ENCODE measurements at places on chromosomes 7 and 10.

GRCh38 chr7:132836746-132837145 is 245.1 kb downstream of the CHCHD3 start:
- peak; percentile 15 for DNase-seq

- no peak for DNase-seq
Observed at GRCh38 chr7:90655566-90655965, 59.4 kb downstream of the CDK14 start.

DNA sequence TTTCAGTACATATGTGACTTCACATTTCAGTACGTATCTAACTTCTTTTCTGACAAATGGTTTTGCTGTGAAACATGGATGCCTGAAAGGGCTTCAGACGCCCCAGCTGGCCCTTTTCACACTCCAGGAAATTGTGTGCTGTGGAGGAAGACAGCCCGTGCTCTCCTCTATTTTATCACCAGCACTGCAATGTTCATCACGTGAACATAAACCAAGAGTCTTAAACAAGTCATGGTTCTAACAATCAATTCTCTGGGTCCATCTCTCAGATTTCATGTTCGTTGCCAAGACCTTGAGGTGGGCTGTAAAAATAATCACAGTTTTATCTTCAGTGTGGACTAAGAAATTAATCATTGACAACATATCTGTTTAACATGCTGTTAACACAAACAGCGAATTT is 141.2 kb downstream of the WDR37 start:
- DNase-seq: no peak

GRCh38 chr10:85995791-85996190 is 370.8 kb downstream of the GRID1 start:
- peak; percentile 68 for DNase-seq

DNA sequence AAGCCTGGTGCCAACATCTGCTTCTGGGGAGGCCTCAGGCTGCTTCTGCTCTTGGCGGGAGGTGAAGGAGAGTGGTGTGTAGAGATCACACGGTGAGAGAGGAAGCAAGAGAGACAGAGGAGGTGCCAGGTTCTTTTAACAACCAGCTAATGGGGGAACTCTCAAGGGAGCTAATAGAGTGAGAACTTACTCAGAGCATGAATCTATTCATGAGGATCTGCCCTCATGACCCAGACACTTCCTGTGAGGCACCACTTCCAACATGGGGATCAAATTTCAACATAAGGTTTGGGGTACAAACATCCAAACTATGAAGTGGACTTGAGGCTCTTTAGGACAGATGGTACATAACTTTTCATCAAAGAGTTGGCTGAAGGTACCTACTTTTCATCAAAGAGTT is 5.1 kb upstream of the ZNF32 start:
- DNase-seq: peak; percentile 35

DNA sequence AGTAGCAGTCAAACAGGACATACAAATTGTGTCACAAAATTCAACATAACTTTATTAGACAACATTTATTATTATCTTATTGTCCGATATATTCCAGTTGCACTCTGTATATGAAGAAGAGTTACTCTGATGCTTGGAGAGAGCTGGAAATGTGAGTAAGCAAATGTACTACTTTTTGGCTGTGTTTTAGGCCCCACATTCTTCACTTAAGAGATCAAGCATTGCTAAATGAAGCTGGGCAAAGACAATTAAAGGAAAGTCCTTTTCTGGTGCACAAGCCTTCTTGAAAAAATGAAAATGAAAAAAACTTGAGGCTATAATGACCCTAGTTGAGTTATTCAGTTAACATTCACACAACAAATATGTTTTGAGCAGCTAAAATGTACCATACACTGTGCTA is 26.1 kb downstream of the MYPN start:
- no peak for DNase-seq

- no peak for DNase-seq
Observed at GRCh38 chr10:116464257-116464656, 36.6 kb downstream of the PNLIPRP3 start.

GRCh38 chr10:29469481-29470354 is 165.1 kb downstream of the SVIL start:
- no peak for DNase-seq

- DNase-seq: peak; percentile 28
Observed at GRCh38 chr7:16345979-16346958, 75.1 kb downstream of the CRPPA start.

DNA sequence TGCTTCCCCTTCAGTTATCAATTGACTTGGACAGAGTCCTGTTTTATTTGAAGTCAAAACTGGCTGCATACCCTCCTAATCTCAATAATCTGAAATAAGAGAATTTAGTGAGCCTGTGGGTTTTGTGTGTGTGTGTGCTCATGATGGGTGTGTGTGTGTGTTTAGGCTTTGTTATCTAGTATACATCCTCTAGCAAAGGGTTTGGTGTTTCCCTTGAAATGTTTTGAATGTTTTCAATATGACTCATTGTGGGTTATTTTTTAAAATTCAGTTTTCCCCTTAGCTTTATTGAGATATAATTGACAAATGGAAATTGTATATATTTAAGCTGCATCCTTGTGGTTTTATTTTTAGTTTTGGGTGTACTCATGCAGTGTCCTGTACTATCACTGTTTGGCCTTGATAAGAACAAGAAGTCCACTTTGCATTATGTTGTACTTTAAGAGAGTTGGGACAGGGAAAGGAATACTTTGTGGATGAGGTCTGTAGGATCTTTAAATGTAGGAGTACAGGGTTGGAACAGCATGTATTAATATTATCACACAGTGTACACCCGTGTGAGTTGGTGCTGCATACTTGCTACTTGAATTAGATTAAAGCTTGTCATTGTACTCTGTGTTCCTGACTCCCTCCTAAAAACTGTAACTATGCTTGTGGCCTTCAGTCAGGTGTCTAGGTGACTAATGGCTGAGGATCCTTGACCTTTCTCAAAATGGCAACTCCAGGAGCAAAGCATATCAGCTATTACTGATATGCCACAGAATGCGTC is 58.3 kb downstream of the VCL start:
- DNase-seq: peak; percentile 41

GRCh38 chr7:5381071-5381772 is 42.4 kb downstream of the TNRC18 start:
- no peak for DNase-seq

DNA sequence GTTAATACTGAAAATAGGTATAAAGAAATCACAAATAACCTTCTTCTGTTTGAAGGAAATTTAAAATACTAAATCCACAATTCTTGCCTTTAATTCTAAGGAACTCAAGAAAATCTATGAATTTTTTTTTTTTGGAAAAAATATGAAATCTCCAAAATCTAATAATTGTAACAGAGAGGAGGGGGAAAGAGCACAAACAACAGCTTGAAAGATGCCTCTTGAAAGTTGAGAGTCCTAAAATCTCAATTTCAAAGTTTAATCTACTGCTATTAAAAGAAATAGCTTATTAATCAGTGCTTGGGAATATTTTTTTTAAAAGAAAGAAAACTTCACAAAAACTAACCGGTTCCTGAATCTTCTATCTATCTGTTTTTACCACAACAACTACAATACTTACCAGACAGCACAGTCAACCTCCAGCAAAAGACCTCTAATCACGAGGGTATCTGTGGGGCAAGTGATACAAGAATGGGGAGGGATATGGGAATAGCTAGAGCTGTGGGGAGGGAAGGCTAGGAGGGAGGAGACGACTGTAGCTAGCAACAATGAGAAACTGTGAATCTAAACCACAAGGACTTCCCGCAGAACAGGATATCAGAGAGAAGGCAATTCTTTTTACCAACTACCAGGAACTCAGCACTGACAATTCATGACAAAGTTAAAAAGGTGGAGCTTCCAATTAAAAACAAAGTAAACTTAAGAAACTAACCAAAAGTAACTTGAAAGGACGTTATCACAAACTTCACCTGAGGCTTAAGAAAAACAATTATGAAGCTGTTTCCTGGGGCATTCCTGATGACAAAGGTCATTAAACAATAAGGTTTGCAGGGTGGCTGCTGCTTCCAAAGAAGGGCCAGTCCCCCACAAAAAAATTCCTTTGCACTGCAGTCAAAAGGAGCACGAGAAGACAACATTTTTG is at the start of gene USP54:
USP54 (minus strand) TSS at position 462 of the 919 bp plus-strand sequence. CDS start 15,684 bp downstream, outside the sequence.
- no peak for DNase-seq

GRCh38 chr7:2530071-2530987 is 10.8 kb downstream of the LFNG start:
- no peak for DNase-seq

DNA sequence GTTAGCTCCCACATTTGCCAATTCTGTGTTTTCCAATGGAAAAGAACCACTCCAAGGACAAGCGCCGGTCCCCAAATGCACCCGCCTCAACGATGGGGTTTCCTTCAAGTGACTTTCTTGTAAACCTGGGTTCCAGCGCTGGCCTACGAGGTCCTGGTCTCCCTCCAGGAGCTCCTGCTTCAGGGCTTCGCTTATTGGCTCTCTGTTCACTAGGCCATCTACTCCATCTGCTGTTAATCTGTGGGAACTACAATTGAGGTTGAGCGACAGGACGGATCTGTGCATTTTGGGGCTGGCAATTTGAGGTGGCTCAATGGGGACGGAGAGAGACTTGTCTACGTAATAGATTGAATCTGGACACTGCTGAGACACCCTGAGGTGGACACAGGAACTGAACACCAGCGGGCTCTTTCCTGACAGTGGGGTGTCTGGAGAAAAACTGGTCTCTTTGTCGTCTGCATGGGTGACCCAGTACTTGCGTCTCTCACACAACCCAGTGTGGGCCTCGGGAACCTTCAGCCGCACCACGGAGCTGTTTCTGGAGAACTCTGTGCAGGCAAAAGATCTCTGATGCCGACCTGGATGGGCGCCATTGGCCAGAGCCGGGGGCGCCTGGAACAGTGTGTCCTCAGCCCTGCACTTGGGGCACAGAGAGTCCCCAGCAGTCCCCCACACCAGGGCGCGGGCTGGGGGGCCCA is 115.9 kb upstream of the ADAM12 start:
- DNase-seq: peak; percentile 59

GRCh38 chr10:79560160-79560709 is at the start of gene SFTPA2:
SFTPA2 (minus strand) TSS chr10:79560407; CDS start chr10:79559483, 924 bp downstream.
- no peak for DNase-seq

DNA sequence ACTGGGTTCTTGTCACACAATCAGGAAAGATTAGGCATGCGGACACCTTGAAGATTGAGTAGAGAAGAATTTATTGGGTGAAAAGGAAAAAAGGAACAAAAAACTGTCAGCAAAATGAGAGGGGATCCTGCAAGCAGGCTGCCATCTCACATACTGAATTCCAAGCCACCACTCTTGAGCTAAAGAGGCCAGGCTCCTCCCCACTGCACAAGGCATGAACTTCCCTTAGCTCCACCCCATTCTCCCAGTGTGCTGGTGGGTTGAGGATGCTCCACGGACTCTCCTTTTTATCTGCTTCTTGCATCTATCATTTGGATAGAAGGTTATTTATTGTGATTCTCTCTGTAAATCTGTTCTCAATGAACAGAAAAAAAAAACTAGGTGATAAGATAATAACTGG is 79.6 kb downstream of the ANKRD7 start:
- DNase-seq: no peak

GRCh38 chr10:79128923-79129305 is 60.1 kb downstream of the ZMIZ1 start:
- no peak for DNase-seq

DNA sequence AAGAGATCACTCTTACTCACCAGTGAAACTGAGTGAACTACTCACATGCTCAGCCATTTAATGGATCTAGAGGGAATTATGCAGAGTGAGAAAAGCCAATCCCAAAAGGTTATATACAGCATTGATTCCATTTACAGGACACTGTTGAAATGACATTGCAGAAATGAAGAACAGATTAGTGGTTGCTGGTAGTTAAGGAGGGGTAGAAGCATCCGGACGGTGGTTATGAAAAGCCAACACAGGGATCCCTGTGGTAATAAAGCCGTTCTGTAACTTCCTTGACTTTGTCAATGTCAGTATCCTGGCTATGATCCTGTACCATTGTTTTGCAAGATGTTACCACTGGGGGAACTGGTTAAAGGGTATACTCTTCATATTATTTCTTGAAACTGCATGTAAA is 253.4 kb downstream of the USP6NL start:
- no peak for DNase-seq

DNA sequence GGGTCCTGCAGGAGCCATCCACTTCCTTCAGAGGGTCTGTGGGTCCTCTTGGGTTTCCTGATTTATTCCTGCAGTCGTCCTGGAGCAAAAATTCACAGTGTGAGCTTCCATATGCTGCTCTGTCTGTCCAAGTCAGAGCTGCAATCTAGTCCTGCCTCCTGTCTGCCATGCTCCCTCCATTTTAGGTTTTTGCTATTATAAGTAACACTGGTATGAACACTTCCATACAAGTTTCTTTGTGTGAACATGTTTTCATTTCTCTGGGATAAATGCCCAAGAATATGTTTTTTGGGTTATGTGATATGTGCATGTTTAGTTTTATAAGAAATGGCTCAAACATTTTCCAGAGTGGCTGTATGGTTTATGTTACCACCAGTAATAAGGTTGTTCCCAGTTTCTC is 188.1 kb downstream of the ACTR3B start:
- no peak for DNase-seq

GRCh38 chr7:32115831-32116230 is 45.6 kb upstream of the PDE1C start:
- DNase-seq: no peak

DNA sequence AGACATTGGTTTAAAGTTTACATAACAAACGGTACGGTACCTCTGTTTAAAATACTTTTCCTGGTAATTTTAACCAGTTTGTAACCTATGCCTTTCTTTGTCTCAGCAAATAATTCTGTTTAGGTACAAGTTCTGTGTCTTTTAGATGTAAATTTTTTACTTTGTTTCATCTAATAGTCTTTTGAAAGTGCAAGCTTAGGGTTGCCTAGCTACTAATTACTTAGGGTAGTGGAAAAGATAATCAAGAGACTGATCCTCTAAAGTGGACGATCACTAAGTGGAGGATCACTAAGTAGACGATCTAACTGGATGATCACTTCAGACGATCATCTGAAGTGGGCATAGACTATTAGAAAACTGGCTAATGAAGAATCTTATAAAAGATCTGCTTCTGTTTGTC is 16.1 kb upstream of the FKBP9 start:
- no peak for DNase-seq

DNA sequence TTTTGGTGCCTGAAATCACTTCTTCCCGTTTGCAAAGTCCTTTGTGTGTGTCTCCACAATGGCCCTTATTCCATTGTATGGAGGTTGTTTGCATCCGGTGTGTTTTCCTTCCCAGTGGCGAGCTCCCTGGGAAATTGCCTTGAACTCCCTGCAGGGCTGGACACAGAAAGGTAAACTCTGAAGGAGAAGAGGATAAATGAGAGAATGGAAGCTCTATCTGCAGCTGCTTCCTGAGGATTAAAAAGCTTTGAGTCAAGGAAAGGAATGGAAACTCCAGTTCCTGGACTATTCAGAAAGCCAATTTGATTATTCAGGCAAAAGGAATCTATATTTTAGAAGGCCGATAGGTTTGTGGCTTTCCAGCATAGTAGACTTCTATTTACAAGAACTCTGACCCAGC is 4.4 kb upstream of the GRK5 start:
- no peak for DNase-seq

All from RKO (cell line).